DMS153 (cell line): ENCODE measurements at places on chromosomes 5 and 9.

GRCh38 chr5:124702525-124702924 is 43.9 kb downstream of the ZNF608 start:
- DNase-seq, result no peak

GRCh38 chr5:111461255-111461671 is 51.1 kb downstream of the STARD4 start:
- peak; percentile 0 for DNase-seq

- DNase-seq, result no peak
Measured at GRCh38 chr9:83197591-83197990, 134.6 kb upstream of the RASEF start.

- DNase-seq, result no peak
Measured at GRCh38 chr9:89295400-89295799, 15.6 kb upstream of the CKS2 start.

DNA sequence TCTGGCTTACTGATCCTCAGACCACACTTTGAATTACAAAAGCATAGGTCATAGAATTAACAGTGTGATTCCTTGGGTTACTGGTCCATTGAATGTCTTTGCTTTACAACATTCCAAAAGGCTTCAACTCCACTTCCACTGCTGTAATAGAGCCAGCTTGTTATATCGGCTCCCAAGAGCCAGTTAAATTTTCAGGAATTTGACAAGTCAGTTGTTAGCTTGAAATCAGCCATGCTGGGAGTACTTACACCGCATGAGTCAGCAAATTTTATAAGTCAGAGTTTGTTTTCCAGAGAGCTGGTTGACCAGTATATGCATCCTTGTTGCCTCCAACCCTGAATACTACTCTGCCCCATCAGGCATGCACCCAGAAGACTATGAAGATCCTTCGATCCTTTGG is 73.1 kb downstream of the FOXB2 start:
- no peak for DNase-seq

DNA sequence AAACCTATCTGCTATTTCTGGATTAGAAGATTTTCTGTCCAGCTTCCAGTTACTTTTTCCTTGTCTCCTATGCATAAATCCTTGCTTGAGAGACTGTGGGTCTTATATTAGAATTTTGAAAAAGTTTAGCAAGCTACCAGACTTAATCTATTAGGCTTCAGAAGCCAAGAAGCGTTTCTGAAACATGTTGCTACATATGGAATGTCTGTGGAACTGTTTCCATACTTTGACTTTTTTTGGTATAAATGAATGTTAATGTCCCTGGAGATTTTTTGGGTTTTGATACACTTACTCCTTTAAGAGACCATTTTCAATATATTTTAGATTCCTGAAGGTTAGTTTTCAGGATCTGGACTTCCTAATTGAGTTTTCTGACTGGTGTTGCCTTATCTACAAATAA is 191.4 kb upstream of the SGCD start:
- DNase-seq, result no peak

GRCh38 chr5:113201715-113202114 is 225.1 kb downstream of the DCP2 start:
- no peak for DNase-seq

- no peak for DNase-seq
Measured at GRCh38 chr9:134396825-134397224, 70.6 kb downstream of the RXRA start.

DNA sequence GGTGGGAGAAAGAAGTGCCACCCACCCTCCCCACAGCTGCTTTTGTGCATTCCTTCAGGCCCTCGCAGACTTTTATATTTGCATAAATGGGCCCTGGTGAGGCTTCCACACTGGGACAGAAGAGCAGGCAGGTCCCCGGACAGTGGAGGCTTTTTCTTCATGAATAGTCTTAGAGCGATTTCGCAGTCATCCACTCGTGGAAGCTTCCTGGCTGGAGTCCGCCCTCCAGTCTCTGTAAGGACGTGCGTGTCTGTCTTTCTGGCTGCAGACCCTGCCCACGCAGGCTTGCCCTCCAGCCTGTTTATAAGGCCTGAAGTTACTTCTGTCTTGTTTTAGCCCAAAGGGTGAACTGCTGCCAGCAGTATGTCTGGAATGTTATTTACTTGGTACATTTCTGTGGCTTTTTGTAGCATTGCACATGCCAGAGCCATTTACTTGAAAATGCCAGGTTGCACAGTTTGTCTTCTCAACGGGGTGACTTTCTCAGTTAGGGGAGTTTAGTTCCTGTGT is 195.7 kb downstream of the AOPEP start:
- no peak for DNase-seq

GRCh38 chr5:111582993-111583601 is 70.8 kb upstream of the STARD4 start:
- DNase-seq, result no peak
